Activated T-helper 9 cell treated with anti-CD3 and anti-CD28 coated beads, Interleukin-2, amount 50 U/mL, for 16 hours (primary cell): ENCODE measurements at places on chromosomes 5 and 9.

DNA sequence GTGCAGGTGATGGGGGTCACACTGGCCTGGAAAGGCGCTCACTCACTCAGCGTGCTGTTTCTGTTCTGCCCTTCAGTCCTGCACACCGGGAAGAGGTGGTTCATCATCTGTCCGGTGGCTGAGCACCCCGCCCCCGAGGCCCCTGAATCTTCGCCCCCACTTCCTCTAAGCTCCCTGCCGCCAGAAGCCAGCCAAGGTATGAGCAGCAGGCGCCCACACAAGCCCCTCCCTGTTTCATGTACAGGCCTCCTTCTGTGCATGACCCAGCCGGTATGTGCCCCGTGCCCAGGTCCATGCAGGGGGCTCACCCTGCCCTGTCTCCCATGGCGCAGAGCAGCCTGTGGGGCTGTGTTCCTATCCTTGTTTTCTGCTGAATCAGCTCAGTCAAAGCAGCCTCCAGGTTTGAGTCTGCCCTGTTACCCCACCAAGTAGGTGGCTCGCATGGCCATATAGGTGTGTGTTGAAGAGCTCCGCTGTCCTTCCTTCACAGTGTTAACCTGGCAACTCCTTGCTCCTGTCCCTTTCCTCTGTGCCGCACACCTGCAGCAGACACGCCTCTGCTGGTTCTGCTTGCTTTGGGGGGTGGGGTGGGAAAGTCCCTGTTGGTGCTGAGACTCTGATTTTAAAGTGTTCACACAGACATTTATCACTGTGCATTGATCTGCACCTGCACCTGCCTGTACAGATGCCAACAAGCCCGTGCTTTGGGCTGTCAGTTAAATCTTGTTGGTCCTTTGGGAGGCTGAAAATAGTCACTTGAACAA, 84.8 kb downstream of the WNK2 start:
- DNase-seq, result no peak

DNA sequence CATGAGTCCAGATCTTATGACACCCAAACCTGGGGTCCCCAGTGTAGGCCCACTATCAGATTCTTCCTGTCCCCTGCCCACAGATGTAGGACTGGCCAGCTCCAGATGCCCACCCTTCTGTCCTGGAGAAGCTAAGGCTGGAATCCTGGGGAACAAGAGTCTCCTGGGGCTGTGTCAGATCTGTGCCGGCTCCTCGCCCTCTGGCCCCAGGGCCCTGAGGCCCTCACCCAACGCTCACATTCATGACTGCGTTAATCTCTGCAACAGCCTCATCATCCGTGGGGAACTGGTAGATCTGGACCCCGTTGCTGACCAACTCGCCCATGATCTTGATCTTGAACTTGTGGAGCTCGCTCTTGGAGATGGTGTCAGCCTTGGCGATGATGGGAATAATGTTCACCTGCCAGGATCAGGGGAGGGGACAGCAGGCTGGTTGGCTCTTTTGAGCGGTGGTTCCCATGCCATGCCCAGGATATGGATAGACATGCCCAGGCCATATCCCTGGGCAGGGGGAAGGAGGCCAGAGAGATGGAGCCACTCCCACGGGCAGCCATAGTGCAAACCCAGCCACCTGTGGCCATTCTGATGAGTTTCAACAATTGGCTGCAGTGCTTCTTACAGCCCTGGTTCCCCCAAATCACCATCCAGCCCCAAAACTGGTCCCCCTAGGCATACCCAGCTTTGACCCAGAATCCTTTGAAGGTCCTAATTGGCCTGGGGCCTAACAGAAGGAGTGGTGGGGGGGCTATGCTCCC, 14.6 kb downstream of the SEPTIN8 start:
- no peak for DNase-seq

DNA sequence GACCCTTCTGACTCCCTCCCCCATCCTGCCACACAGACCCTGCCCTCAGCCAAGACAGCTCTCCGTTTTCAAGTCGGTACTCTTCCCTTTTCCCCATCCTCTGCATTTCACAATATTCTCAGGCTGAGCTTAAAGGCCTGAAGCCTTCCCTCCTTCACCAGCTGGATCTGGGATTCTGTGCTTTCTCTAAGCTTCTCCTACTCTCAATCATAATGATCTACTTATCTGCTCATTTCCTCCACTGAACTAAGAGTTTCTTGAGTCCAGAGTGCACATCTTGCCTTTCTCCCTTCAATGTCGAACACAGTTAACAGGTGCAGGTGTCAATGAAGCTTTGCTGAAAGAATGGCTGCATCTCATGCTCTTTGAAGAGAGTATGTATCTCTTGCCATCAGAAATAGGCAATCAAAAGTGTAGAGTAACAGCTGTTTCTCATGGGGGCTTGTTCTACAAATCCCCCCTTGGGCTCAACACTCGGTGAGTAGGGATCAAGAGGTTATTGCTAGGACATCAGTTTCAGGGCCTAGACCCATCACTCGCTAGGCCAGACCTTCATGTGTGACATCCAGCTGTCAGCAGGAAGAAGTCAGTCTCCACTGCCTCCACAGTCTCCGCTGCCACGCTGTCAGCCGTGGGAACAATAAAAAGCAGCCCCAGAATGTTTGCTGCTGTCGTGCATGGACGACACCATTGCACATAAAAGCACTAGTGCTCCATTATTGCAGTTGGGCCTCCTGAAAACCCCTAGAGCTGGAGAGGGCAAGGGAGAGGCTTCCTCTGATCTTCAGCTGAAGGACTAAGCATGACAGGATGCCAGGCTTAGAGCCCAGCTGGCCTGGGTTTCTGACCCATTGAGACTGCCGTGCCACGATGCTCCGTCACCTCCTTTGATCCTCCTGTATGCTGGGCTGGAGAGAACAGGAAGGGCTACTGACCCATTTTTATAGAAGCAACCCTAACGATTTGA, 23.7 kb downstream of the TRAF1 start:
- DNase-seq, result no peak

DNA sequence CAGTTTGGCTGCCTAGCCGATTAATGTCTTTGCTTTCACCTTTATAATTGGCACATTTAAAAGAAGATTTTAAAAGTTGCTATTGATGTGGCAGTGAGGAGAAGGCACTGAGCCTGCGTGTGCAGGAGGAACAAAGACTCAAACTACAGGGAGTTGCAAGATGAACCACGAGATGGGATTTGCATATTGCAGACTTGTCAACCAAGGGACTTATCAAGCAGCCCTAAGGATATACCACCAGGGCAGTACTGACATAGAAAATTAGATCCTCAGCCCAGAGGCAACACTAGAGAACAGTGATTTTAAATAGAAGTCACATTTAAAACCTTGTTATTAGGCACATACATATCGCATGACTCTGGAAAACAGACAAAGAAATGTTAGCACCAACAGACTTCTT, 342.6 kb downstream of the GLIS3 start:
- DNase-seq, result no peak

DNA sequence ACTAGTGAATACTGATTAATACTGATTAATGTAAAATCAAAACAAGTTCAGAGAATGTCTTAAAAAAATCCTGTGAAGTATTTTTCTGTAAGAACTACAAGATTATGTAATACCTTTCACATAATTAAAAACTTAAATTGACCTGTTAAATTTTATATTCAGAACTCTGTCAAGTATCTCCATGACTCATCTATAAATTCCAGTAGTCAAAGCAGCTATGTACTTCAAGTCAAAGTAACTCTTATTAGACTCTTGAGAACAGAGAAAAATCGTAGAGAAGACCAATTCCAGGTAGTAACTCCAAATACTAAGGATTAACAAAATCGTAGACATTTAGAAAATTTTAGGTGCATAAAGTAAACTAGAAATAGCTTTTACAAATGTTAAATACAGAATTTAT, 77.1 kb downstream of the HOMER1 start:
- DNase-seq, result no peak

GRCh38 chr9:84297162-84297821, 43.3 kb downstream of the SLC28A3 start:
- DNase-seq, result no peak

- no peak for DNase-seq
Measured at GRCh38 chr5:167785901-167786300, 505.5 kb upstream of the WWC1 start.

DNA sequence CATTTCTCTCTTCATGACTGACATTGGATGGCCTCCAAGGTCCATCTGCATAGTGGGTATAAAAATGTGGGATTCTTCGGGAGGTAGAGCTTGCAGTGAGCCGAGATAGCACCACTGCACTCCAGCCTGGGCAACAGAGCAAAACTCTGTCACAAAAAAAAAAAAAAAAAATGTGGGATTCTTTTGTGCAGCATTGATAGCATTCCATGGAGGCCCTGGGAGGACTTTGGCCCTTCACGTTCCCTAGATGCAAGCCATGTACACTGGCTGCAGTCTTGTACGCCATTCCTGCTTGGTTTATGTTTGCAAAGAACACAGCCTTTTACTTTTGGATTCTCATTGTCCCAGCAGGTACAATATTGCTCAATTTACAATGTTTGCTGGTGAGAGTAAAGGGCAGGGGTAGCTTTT, 157.8 kb downstream of the SLCO4C1 start:
- DNase-seq, result no peak

GRCh38 chr9:18706648-18707047, 232.7 kb downstream of the ADAMTSL1 start:
- no peak for DNase-seq

DNA sequence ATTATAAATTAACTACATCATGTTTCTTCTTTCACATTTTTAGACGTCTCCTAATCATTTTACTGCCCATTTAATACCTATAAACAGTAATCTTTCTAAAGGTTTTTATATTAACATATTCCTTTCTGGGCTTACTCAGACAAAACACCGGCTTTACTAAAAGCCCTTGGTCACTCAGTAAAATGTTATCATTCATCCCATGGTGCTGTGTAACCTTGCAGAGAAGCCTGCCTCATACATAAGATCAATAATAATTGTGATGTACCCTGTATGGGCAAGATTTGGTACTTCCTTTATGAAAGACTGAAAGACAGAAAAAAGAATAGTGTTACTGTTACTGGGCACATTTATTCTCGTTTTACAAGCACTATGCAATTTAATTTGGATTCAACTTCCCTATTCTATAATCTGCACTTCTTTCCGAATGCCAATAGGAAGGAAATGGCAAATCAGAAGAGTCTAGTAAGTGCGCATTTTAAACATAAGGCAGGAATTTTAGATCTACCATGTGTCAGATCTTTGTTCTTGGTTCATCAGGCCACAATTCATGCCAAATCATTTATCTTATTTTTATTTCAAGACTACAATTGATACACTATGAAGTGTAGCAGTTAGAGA, 522.2 kb downstream of the CSNK1G3 start:
- no peak for DNase-seq

DNA sequence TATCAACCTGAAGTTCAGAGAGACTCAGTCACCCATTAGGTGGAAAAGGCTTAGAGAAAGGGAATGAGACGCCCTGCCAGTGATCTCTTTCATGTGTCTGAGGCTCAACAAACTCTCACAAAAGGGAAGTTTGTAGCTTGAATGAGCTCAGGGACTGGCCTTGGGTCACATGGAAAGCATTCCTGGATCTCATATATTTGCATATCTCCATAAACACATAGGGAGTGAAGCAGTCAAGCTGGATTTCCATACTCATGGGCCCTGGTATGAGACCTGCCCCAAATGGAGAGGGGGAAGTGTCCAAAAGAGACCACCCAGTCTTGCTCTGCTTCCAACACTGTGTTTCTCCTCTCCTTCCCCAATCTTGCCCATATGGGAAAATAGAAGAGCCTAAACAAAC, 26.4 kb upstream of the PRUNE2 start:
- no peak for DNase-seq

- DNase-seq, result no peak
Measured at GRCh38 chr9:99185934-99186333, 35.8 kb downstream of the ALG2 start.

DNA sequence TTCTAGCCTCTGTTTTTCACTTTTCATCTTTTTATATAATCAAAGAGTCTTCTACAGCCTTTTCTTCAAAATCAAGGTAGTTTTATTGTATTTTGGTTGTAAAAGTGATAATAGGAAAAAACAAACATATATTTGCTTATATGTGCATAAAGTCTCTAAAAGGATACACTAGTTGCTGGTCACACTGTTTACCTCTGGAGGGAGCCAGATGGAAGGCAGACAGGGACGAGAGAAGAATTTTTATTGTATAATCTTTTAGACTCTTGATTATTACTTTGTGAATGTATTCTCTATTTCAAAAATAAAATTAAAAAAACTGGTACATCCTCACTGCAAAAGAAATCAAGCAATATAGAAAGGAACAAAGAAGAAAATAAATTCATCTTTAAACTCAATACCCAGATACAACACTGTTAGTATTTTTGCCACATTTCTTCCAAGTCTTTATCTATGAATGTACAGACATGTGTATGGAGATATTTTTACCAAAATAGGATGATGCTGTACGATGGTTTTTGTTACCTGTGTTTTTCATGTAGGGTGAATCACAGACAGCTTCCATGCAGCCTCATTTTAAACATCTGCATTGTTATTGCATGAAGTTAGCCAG, 6.1 kb upstream of the RNF183 start:
- no peak for DNase-seq
